ENCODE measurements at places on chromosomes 2 and 18.

DNA sequence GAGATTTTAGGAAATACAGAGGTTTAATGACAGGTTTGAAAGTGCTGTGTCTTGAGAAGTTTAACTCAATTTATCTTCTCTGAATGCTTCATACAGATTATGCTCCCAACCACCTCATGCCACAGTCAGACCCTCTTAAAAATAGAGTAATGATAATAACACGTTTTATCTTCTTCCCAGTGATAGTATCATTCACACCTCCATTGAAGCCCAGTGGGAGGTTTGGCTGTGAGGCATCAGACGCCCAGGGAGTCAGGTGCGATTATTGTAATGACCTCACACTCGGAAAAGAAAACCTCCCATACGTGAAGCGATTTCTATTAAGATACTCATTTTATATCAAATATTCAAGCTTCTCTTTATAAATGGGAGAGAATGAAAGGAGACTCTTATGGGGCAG, 366.3 kb downstream of the SETBP1 start:
- no peak for DNase-seq

DNA sequence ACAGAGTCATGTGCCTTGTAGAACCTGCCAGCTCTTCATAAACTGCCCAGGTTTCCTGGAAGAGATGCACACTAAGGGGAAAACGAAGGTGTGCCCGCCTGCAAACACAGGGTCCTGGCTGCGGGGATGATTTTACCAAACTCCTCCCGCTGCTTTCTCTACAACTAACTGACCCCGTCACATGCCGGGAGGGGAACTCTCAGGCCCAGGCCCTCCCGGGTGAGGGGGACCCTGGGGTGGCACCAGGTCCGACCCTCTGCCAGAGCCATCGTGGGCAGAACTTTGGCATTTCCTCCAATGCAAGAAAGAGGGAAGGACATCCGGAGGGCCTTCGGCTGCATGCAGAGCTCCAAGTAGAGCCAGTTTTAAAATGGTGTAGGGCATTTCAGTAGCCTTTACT, 28.6 kb downstream of the CAPN13 start:
- DNase-seq, result no peak

- no peak for DNase-seq
Observed at GRCh38 chr2:207281436-207281835, 115.7 kb upstream of the KLF7 start.

- no peak for DNase-seq
Observed at GRCh38 chr2:11657646-11658045, 12.3 kb downstream of the NTSR2 start.

DNA sequence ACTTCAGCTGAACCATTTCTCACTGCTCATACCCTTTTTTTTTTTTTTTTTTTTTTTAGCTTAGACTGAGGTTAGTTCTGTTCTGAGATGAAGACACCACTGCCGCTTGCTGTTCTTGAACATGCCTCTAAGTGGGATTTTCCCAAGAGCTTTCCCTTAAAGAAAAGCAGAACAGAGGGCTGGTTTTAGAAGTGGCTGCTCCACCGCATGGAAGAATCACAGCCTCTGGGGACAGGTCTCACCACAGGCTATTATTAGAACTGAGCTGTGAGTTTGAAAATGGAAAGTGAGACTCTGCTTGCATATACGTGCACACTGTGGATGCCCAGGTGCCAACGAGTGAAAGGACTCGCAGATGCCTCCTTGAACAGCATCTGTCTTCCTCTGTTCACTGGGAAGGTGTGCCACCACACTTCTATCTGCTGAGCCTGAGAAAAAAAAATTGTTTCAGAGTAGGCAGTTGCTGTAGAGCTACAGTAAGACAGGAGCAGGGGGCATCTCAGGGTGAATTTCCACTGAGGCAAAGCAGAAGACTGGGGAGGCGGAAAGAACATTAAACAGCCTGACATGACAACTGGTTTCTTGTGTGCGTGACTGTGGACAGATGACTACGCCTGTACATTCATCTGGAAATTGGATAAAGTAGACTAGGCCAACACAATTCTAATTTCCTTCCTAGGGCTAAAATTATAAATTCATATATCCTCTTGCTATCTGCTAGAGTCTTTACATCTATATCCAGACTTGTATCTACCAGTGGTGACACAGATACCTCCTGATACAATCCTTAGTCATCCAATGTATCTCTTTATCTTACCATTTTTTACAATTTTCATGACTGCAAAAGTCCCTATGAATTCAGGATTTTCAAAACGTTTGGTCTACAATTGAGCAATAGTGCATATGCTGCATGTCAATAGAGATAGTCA, 1045.7 kb upstream of the CELF4 start:
- no peak for DNase-seq

- no peak for DNase-seq
Observed at GRCh38 chr18:23200756-23201155, 65.5 kb downstream of the CABLES1 start.

GRCh38 chr2:11285499-11285898, 58.9 kb downstream of the ROCK2 start:
- no peak for DNase-seq

GRCh38 chr2:11822746-11823451, 76.5 kb downstream of the LPIN1 start:
- DNase-seq, result no peak

- DNase-seq, result no peak
Observed at GRCh38 chr2:36963106-36963505, 3.2 kb downstream of the STRN start.

- no peak for DNase-seq
Observed at GRCh38 chr18:57175532-57175931, 28.6 kb downstream of the BOD1L2 start.

GRCh38 chr18:2032036-2032435, 539.3 kb downstream of the METTL4 start:
- DNase-seq, result no peak

DNA sequence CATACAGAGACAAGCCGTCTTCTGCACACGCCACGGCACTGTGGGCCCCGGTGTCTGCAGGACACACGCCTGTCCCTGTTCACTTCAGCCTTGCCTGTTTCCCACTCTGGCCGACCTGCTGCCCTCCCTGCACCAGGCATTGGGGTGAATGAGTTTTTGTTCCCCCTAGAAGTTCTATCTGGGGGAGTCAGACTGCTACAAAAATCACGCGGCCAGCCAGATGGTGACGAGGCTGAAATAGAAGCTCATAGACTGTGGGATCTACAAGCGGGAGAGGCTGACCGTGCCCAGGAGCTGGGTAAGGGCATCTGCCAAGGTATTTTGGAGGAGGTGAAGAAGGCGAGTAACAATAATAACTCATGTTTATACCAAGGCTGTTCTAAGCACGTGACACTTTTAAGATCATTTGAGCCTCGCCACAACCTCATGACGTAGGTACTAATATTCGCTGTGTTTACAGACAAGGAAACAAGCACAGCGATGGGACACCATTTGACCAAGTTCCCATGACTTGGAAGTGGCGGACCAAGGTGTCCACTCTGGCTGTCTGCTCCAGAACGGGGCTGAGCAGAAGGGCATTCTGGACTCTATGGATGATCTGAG, 53.6 kb downstream of the KCNF1 start:
- DNase-seq, result no peak

DNA sequence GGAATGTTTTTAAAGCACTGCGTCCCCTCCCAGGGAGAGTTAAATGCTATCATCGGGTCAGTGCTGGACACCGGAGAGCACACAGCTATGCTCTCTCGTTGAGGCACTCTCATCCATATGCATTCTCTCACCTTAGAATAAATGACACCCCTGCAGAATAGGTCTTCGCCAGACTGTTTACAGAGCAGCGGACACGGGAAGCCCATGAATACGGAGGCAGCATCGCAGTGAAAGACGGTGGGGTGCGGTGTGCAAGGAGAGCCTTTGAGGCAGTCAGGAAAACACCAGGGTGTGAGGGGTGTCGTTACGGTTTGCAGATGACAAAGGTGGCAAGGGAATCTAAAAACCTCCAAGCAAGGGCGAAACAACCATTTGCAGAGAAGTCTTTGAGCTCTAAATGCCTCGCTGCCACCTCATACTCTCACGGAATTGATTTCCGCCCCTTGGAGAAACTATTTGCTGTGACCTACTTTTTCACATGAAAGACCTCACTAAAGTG, 169.2 kb upstream of the FHL2 start:
- no peak for DNase-seq

GRCh38 chr2:39150102-39150562, 29.3 kb upstream of the SOS1 start:
- DNase-seq, result no peak

DNA sequence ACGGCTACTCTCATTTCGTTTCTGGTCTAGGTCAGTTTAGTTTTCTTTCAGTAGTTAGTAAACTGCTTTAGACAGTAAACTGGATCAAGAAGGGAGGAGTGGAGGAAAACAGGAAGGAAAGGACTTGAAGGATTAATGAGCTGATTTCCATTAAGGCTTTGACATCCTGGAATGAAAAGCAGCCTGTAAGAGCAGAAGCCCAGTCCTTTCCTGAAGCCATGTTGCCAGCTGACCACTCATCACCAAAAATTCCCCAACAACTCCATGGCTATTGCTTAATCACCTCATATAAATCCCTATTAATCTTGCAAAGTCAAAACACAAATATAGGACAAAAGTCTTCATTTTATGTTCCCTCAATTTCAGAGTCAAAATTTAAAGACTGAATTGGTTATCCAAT, 113.7 kb upstream of the ZFP36L2 start:
- no peak for DNase-seq

DNA sequence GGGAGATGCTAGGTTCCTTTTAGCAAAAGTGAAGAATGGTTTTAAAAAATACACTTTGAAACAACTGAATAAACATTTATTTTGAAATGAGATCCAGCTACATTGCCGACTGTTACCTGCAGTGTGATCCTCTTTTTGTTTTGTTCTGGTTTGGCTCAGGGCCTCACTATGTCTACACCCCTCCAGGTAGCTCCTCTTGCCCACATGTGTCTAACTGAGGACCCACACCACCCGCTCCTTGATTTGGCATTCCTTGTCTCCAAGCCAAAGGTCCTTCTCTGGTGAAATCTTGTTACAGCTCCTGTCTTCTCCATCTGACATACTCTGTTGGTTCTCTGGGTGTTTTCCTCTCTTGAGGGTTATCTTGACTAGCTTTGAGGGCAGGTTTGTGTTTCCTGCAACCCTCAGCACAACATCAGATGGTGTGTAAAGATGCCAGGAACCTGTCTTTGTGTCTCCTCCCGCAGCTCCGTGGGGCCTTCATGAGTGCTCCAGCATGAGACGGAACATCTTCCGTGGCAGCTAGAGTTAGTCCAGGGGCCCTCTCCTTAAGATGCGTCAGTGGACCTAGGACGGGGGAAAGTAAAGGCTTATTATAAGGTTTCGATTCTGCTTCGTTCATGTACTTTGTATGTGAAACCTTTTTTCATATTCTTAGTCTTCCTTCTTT, 32.1 kb downstream of the MAP4K4 start:
- peak; percentile 21 for DNase-seq

- DNase-seq, result no peak
Observed at GRCh38 chr18:55307505-55307904, 280.5 kb downstream of the TCF4 start.

DNA sequence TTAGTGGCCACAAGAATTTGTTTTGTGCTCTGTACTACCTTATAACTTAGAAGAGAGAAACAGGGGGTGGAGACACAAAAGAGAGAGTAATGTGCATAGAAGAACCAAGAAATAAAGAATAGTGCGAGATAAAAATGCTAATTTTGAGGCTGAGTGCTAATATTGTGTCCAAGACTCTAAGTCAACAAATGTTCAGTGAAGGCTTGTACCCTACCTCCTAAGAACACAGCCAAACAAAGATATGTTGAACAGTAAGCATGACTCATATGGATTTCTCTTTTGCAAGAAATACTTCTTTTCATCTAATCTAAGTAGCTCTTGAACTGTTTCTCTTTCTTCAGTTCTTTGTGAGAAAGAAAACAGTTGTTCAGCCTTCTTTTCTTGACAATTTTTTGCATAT, 45.2 kb downstream of the GAREM1 start:
- no peak for DNase-seq

DNA sequence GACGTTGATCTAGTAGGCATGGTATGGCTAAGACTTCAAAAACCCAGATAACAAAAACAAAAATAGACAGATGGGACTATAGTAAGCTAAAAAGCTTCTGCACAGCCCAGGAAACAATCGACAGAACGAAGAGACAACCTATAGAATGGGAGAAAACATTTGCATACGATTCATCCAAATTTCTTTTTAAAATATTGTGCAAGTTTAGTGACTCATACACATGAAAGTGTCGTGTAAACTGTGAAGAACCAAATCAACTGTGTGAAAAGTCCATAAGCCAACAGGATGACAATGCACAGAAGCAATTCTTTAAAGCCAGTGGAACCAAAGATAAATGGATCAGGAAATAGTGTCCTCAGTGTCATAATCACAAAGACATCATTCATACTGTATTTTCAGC, 671.1 kb downstream of the RNF144A start:
- no peak for DNase-seq

DNA sequence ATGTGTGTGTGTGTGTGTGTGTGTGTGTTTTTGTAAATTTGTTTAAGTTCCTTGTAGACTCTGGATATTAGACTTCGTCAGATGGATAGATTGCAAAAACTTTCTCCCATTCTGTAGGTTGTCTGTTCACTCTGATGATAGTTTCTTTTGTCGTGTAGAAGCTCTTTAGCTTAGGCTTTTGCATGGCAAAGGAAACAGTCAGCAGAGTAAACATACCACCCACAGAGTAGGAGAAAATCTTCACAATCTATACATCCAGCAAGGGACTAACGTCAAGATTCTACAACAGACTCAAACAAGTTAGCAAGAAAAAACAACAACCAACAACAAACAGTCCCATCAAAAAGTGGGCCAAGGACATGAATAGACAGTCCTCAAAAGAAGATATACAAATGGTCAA, 336.7 kb upstream of the ATP5MC3 start:
- DNase-seq, result no peak

DNA sequence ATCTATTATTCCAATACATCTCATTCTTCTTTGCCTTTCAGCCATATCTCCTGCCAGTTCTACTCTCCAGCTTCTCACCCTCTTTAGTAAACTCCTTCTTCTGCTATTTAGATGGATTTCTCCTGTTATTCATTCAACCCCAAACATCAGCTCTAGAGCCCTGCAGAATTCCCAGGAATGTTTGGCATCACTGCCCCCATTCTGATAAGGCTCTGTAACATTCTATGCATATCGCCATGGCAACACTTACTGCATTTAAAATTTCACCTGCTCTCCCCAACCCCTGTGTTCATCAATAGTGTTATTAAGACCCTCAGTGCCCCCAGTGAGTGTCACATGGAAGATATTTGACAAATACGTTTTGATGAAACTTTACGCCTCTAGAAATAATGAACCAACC, 28.6 kb downstream of the LRATD1 start:
- DNase-seq, result no peak

DNA sequence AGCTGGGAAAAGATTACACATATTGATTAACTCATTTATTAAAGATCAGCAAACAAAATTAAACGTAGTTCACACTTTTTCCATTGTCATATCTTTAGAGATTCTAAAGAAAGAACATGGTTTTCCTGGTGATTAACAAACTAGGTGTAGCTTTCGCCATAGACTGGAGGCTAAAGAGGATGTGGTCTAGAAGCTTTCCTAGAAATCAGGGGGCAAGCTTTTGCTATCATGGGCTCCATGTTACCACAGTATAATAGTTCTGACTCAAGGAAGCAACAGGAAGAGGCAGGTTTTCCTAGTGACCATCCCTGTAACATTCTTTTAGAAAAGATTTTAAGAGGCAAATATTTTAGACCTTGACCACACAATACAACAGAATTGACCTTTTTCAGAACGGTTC, 232.7 kb downstream of the METTL4 start:
- no peak for DNase-seq
